ENCODE measurements at places on chromosomes 4 and X.

- H3K4me1 ChIP-seq: peaks cover 4% of the 10 kb centered on the region
- peak within 1 kb of the TSS; percentile 76 for H3K4me3 ChIP-seq
- H3K27me3 ChIP-seq: peaks cover 12% of the 10 kb centered on the region
- peak within 1 kb of the TSS; percentile 42 for H3K27ac ChIP-seq
Measured at GRCh38 chrX:56232221-56233082, at the start of gene KLF8. TSS of gene KLF8 (plus strand) at chrX:56232356. CDS start at chrX:56233335, 979 bp downstream.

- H3K36me3 ChIP-seq: no peaks in the 10 kb centered on the region
- peaks cover 19% of the 10 kb centered on the region for H3K27me3 ChIP-seq
- no peak for DNase-seq
Measured at GRCh38 chr4:78308517-78308916, 243.1 kb upstream of the ANXA3 start.

GRCh38 chr4:1029529-1029928 lies 18.1 kb downstream of the FGFRL1 start:
- H3K27me3 ChIP-seq: no peaks in the 10 kb centered on the region
- H3K36me3 ChIP-seq: peaks cover 6% of the 10 kb centered on the region
- peaks cover 4% of the 10 kb centered on the region for H3K4me1 ChIP-seq

- H3K4me3 ChIP-seq: no peak overlapping the region
- no peaks in the 10 kb centered on the region for H3K4me1 ChIP-seq
- H3K27me3 ChIP-seq: no peaks in the 10 kb centered on the region
- no peak overlapping the region for H3K27ac ChIP-seq
- DNase-seq: no peak
Measured at GRCh38 chr4:125507141-125507540, 192.4 kb downstream of the FAT4 start.

DNA sequence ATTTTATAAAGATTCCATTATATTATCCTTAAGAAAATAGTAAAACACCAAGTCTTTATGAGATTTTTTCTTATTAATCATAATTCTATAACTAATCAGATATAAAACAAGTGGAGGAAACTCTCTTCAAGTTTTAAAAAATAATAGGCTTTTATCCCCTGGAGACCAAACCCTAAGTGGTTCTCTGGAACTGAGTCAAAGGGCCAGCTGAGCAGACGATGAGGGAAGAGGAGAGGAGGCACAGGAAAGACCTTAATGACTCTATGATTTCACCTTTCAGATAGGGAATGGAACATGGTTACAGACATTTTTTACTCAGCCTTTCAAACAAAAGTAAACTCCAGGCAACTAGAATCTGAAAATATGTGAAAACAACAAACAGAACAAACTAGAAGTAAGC lies 201.8 kb downstream of the SLC39A8 start:
- H3K4me1 ChIP-seq: no peaks in the 10 kb centered on the region
- no peak overlapping the region for H3K27ac ChIP-seq
- no peak overlapping the region for H3K4me3 ChIP-seq
- no peaks in the 10 kb centered on the region for H3K36me3 ChIP-seq
- DNase-seq: no peak

DNA sequence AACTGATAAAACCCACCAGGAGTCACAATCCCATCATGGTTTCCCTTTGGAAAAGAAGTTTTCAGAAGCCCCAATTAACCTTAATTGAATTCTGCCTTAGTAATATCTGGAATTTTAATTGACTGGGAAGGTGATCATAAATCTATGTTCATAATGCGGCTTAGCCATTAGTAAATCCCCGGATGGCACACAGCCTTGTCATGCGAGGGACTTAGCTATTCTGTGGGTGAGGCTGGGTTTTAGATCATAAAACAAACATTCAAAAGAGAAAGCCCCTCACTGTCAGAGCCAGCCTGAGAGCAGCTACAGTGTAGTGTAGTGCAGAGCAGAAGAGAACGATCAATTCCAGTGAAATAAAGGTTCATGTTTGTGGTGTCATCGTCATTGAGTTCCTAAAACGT lies 124.0 kb upstream of the NOCT start:
- no peak for DNase-seq
- no peak overlapping the region for H3K27ac ChIP-seq
- no peaks in the 10 kb centered on the region for H3K36me3 ChIP-seq
- H3K4me1 ChIP-seq: peaks cover 8% of the 10 kb centered on the region
- peaks cover 7% of the 10 kb centered on the region for H3K27me3 ChIP-seq
- no peak overlapping the region for H3K4me3 ChIP-seq

- peaks cover 5% of the 10 kb centered on the region for H3K36me3 ChIP-seq
- no peak for DNase-seq
- peak overlapping the region; percentile 46 for H3K27ac ChIP-seq
- H3K27me3 ChIP-seq: peaks cover 18% of the 10 kb centered on the region
Measured at GRCh38 chrX:16120431-16120830, 2.9 kb upstream of the GRPR start.

- no peak for DNase-seq
- peak overlapping the region; percentile 79 for H3K4me3 ChIP-seq
- no peaks in the 10 kb centered on the region for H3K27me3 ChIP-seq
- peaks cover 47% of the 10 kb centered on the region for H3K4me1 ChIP-seq
- peaks cover 14% of the 10 kb centered on the region for H3K36me3 ChIP-seq
- peak overlapping the region; percentile 97 for H3K27ac ChIP-seq
Measured at GRCh38 chrX:56762220-56762619, 33.2 kb downstream of the NBDY start.

Measured in activated naive CD8-positive, alpha-beta T cell treated with anti-CD3 and anti-CD28 coated beads for 36 hours (primary cell).